ENCODE measurements at places on chromosomes 16 and 17.
A peak's percentile ranks its signal among the peaks of the same experiment; 100 is the strongest.

DNA sequence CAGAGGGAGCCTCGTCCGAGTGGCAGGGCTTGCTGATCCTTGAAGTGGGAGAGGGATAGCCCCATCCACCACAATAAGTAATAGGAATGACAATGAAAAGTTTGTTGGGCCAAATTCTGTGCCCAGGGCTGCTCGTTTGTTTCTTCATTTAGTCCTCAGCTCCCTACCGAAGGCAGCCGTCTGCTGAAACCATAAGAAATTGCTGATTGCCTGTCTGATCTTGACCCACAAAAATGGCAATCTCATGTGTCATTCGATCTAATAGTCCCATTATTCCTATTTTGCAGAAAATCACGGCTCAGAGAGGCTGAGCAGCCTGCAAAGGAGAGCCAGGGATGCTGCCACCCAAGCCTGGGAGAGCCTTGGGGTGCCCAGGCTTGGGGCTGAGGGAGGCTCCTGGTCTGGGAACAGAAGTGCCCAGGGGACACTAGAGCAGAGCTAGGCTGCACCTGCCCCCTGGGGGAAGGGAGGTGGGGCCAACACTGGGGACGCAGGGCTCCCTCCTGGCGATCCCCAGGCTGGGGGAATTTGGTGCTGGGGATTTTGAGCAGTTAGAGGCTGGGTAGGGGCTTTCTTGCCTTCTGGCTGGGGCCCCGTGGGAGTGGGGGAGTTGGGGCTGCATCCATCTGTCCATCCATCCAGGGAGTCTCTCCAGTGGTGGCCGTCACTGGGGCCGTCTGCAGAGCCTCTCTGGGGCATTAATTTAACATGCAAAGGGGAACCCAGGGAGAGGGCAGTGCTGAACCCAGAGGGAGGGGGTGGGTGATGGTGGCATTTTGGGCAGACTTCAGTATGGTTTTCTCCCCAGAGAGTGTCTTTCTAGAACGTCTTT, 53.5 kb downstream of the SOCS1 start:
- DNase-seq: no peak

DNA sequence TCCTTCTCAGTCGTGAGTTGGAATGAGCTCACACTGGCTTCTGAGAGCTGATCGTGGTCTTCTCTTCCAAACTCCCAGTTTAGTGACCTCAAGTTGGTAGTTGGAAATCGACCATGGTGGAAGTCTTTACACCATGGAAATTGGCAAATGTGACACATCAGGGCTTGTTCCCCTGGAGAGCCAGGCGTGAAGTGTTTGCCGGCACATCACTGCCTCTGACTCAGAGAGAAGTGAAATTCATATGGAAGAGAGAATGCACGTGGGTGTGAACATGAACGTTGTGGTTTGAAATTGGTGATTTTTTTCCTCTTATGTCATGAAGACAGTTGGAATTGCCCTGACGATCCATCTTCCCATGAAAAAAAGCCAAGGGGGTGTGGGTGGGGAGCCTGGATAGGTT, 47.4 kb downstream of the AXIN2 start:
- DNase-seq: no peak

- no peak for DNase-seq
Observed at GRCh38 chr17:7191571-7192270, 12.6 kb upstream of the ASGR1 start.

DNA sequence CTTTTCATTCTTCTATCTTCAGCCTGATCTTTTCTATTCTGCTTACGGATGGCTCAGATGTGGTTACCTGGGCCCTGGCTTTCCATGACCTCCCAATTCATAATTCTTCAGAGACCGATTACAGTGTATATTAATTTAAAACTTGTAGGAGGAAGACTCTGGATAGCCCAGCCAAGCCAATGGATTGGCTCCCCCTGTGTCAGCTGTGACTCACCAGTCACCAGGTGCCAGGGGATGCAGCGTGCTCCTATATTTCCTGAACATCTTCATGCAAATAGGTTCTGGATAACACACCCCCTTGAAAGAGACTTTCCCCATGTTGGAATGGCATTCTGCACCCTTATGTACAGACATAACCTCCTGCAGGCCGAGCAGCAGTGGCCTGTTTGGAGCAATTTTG, 208.3 kb upstream of the WSCD1 start:
- no peak for DNase-seq

DNA sequence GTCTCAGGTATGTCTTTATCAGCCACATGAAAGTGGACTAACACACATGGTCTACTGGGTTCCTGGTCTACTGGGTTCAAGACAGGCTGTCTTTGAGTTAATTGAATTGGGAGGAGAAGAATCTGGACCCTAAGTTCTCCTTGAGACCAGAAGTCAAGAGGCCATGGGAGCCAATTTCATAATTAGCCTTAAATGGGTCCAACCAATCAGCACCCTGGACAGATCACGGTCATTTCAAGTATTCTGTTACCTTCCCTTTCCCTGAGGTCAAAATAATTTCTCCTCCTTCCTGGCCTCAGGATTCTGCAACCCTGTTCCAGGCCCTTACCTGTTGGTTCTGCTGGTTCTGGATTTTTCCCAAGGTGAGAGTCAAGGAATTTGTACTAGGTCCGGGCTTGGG, 23.8 kb downstream of the OSBPL7 start:
- DNase-seq: no peak

- DNase-seq: no peak
Observed at GRCh38 chr17:40486522-40487370, 14.7 kb downstream of the TNS4 start.

DNA sequence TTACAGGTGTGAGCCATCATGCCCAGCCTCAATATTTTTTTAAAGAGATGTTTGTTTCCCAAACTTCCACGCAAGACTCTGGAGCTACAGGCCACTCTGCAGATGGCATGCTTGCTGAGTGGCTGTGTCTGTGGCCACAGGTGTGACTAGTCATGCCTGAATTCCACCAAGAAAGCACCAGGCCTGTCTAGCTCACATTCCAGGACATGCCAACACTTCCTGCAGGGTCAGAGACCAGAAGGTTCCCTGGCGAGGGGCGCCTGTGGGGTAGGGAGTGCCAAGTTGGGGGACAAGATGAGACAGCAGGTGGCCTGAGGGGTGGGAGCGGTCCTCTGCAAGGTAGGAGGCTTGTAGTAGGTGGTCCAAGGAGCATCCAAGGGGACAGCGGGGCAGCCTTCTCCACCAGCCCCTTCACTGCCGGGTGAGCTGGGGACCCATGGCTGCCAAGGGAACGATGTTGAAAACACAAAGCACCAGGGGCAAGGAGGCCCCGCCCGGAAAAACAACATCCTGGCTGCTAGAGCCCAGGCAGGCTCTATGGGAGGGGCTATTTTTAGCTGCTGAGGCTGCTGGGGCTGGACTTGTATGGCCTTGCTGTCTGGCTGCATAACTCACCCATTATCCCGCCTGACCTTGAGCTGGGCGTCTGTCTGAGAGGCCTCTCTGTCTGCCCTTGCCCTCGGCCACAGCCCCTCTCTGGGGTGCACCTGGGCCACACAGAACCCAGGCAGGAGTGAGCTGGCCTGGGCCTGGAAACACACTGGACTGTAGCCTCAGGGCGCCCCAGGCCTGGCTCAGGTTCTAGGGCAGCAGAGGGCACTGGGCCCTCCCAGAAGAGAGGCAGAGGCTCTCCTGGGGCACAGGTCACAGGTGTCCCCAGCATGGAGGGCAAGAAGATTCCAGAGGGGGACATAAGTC, 5.7 kb downstream of the TRIM47 start:
- DNase-seq: peak; percentile 44

DNA sequence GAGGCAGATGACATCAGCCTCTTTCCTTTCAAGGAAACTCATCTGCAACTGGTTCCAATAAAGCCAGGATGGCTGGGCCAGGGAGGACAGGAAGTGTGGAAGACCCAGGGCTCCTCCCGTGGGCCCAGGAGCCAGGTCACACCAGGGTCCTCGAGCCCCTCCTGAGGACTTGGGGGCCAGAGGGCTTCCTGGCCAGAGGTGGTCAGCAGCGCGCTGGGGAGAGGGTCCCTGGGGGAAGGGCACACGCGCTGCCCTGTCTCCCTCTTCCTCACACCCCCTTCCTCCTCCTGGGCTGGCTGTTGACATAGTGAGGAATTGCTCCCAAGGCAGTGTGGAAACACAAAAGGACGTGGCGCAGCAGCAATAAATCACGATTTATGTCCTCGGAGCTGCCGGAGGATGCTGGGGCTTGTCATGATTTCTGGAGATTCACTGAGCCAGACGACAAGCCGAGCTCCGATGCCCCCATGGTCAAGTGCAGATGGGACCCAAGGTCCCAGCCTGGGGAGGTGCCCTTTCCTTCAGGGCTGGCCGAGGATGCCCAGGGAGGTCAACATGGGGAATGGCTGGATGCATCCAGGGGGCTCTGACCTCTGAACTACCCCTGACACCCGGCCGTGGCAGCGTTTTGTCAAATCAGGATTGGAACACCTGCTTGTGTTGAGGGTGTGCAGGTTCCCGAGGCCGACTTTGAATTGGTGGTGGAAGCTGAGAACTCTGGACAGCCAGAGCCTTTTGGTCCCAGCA, 152.6 kb downstream of the IRF8 start:
- DNase-seq: no peak

- DNase-seq: peak; percentile 63
Observed at GRCh38 chr17:64687961-64688360, 25.9 kb upstream of the SMURF2 start.

DNA sequence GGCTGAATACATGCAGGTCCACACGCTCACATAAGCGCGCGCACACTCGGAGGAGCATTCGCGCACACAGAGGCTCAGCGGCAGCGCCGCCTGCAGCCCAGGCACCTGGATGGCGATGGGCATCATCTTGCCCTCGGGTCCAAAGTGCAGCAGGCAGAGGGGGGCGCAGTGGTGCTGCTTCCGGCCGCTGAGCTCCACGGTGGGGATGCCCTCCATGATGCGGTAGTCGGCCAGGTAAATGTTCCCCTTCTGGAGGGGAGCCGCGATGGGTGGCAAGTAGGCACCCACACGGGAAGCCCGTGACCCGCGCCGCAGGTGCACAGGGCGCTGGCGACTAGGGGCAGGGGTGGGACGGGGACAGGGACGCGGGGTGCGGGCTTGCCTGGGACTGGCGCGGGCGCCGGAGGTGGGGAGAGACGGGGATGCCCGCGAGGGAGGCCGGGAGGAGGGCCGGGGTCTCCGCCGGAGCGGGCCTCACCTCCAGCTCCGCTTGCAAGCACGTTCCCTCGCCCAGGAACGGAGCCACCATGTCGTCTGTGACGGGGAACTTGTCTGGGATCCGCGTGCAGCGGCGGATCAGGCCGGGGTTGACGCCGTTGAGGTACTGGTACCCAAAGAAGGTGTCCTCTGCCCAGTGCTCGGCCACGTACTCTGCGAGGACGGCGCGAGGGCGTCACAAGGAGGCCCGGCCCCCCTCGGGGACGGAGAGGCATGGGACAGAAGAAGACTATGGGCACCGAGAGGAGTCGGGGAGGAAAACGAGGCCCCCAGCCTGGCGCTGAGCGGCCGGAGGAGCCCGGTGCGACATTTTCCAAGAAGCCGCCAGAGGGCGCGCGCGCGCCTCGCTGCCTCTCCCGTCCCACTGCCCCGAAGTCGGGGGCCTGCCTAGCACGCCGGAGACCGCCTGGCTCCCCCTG, 8.0 kb downstream of the ALOX12B start:
- DNase-seq: no peak

- no peak for DNase-seq
Observed at GRCh38 chr17:67139784-67140665, 95.7 kb downstream of the CACNG1 start.

DNA sequence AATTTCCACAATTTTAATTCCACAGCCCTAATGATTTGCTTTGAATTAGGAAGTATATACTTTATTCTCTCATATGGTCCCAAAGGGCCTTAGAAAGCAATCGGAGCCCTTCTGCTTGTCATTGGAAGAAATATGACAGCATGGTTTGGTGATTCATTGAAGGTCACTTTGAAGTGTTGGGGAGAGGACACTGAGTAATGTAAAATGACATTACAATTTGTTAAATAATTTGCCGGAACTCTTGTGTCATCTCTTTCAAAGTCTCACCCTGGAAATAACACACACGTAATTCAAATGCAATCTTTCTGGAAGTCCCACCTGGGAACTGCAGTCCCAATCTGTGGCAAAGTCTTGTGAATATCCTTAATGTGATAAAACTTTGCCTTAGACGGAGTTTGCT, 59.8 kb downstream of the BMERB1 start:
- no peak for DNase-seq

- DNase-seq: no peak
Observed at GRCh38 chr17:29138184-29138955, 41.8 kb downstream of the MYO18A start.

DNA sequence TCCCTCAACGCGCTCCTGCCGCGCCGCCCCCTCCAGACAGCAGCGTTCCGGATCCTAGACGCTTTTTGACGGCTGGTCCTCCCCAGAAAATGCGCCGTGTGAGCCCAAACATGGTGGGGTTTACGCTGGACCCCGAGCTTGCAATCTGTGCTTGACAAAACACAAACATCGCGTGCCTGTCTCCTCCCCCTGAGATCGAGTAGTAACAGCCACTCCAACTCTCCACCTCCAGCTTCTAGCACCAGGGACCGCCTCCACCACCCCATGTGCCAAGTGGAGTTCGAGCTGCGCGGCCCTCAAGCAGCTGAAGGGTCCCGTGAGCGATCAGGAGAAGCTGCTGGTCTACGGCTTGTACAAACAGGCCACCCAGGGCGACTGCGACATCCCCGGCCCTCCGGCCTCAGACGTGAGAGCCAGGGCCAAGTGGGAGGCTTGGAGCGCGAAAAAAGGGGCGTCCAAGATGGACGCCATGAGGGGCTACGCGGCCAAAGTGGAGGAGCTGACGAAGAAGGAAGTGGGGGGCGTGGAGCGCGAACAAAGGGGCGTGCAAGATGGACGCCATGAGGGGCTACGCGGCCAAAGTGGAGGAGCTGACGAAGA, 656 bp upstream of the GEMIN4 start:
- DNase-seq: no peak

- no peak for DNase-seq
Observed at GRCh38 chr16:12295395-12295794, 318.9 kb downstream of the SNX29 start.

GRCh38 chr17:58010067-58010799, 3.2 kb upstream of the SRSF1 start:
- DNase-seq: no peak

DNA sequence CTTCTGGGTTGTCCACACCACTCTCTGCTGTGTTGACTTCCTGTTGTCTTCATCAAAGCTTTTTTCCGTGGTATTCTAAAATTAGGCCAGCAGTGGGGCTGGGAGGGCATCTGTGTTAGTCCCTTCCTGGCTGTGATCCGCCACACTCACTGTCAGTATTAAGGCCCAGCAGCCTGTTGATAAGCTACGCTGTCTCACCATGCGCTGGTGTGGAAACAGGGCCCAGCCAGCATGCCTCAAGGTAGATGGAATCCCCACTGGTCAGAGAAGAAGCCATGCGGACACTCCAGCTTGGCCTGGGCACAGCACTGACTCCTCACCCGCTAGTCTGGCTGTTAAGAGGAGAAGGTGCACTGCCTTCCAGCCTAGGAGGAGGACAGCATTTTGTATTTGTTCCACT, 11.4 kb downstream of the CDR2L start:
- DNase-seq: no peak

Measured in BJ (cell line).